HS-5 (cell line): ENCODE measurements at places on chromosomes 16 and 17.

DNA sequence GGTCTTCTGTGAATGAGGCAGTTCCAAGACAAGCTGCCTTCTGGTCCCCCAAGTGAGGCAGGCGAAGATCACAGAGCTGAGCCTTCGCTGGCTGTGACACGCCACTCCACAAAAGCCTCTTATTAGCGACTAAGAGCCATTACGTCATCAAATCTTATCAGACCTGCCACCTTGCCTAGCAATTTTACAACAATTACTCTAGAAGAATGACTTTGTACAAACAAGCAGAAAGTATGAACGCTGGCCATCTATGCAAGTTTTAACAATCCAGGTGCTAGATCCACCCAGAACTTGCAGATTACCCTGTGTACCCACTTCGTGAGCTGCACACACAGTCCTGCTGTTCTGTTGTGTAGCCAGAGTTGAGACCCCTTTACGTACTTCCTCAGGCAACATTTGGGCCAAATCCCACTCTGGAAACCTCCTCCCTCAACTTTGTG is 3.8 kb upstream of the ICAM2 start:
- no peak for DNase-seq

- DNase-seq: no peak
These were observed 66.8 kb downstream of the RGS9 start for GRCh38 chr17:65204001-65204400.

DNA sequence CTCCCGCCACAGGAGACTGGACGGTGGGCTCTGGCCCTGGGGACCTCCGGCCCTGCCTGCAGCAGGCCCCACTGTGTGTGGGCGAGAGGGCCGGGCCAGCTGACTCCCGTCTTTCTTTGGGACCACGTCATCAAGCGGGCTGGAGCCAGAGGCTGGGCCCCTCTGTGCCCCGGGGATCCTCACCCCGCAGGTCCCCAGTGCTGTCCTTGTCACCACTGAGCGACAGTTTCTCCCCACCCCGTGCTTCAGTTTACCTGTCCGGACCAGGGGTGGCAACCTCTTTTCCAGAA is 181.9 kb upstream of the ZNF469 start:
- DNase-seq: no peak

GRCh38 chr16:9123871-9124270 is 32.4 kb downstream of the HAPSTR1 start:
- DNase-seq: no peak

DNA sequence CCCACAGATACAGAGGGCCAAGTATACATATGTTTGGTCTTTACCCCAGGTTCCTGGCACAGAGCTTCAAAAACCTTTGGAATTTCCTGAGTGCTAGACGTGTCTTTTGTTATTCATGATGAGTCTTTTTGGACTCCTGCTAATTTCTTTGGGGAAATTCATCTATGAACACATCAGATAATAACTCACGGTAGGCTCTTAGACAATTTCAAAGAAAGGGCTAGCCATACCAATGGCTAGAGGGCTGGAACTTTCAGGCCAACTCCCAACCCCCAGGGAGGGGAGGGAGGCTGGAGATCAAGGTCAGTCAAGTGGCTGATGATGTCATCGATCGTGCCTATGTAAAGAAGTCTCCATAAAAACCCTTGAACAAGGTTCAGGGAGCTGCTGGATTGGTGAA is 101.9 kb downstream of the STX8 start:
- peak; percentile 80 for DNase-seq

DNA sequence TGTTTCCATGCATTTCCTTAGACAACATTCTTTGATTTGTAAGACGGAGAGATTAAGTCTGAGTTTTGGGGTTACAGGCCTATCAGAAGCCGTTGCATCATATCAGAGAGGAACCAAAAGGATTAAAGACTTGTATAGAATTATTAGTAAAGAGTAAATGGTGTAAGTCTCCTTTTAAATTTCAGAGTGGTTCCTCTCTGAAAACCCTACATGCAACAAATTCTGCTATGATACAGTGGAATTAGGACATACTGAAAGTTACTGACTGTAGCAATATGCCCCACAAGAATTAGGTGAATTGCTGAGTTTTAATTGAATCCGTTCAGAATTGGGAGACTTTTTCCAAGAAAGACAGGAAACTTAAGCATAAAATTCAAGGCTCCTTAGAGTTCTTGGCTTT is 221.6 kb downstream of the FTO start:
- DNase-seq: no peak

DNA sequence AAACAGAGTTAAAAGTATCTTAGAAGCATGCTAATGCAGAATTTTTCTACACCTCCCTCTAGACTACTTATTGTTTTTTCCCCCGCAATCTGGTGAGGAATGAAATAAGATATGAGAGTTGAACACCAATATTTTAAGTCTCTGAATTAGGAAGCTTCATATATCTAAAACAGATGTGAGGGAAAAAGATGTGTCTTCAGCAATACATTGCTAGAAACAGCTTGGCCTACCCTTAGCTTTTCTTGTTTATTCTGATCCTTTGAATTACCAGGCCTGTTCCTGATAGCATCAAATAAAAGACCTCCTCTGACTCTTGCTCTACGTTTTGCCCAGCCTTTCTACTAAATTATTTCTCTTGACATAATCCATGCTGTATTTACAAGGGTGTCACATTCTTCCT is 221.8 kb downstream of the CDH11 start:
- no peak for DNase-seq

GRCh38 chr16:85521552-85522307 is 91.4 kb upstream of the GSE1 start:
- DNase-seq: no peak

DNA sequence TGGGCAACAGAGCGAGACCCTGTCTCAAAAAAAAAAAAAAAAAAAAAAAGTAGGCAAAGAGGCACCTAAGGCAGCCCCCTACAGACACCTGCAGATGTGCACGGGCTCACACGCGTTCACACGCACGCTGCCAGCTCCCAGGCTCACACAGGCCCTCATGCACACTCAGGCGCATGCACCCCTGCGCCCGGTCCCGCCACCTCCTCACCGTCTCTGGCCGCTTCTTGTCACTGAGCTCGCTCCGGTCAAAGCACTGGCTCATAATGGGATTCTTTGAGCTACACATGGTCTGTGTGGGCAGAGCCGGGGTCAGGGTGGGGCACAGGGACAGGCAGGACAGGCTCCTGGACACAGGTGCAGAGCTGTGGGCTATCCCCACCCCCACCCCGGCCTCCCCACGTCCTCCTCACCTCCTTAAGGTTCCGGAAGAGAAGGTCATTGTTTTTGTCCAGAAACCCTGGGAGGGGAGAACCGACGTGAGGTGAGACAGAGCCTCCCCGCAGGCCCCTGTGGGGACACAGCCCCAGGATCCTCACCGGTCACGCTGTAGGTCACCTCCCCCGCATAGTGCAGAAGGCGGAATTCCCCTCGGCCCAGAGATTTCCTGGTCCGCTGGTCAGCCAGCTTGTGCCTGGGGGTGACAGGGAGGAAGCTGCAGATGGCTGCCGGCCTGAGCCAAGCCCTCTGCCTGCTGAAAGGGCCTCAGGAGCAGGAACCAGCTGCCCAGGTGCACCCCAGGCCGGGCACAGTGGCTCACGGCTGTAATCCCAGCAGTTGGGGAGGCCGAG is 17.9 kb downstream of the MYO1C start:
- no peak for DNase-seq

DNA sequence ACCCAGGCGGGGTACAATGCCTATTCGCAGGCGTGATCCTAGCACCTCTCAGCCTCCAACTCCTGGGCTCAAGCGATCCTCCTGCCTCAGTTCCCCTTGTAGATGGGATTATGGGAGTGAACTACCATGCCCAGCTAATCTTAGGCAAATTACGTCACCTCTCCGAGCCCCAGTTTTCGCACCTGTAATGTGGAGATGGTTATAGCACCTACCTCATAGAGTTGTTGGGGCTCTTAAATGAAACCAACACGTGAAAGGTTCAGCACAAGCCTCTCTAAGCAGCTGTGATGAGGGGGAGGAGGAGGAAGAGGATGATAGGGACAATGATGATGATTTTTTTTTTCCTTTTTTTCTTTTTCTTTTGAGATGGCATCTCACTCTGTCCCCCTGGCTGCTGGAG is 59.9 kb downstream of the ABR start:
- no peak for DNase-seq

GRCh38 chr17:47687748-47688147 is 6.2 kb upstream of the TBKBP1 start:
- DNase-seq: no peak

DNA sequence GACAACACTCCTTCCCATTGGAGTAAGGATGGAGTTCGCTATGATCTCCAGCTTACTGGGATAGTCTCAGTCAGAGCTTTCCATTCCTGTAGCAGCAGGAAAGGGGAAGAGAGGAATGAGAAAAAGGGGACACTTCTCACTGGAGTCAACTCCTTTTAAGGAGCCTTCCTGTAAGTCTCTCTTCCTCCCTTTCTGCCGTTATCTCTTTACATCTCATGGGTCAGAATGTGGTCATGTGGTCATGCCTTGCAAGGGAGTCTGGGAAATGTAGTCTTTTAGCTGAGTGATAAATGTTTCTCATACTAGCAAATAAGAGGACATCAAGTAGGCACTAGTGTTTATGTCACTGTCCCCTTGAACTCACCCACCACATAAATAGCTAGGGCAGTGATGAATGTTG is 227.3 kb downstream of the HAPSTR1 start:
- DNase-seq: no peak
